GM23248 (cell line): ENCODE measurements at places on chromosomes 11 and 22. TPM values are rescaled to one million over a fixed set of nuclear protein-coding genes. Genes with fewer than 3 reads are reported as not detected.

Gene GRAP2
- total RNA-seq, result not detected in 2 replicates

DNA sequence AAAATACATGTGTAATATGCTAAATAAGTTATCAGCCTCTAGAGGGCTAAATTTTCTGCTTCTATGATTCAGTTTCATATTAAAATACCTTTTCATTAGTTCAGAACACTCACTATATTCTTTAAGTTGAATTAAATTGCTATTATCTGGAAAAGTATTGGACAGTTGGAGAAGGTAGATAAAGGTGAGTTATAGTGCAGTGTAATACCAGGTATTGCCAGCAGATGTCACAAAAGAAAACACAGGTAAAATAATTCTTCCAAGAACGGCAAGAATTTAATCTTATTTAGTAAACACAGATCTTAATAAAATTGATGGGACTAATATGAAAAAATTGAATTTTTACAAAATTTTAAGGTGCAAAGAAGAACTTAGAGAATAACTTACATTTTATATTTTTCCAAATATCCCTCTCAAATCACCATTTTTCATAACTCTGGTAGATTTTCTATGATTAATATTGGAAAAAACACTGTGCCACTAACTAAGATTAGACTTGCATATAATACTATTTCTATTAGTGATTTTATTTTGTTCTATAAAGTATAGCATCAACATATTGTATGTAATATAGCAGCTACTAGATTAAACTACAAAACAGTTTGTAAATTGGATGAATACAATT is 1.7 kb upstream of the LRRC4C start:
- peak; percentile 13 for DNase-seq

Gene ARHGAP32
- 4.7 and 5.5 TPM in 2 replicates for total RNA-seq

Gene H19
- 0.25 and 2.2 TPM in 2 replicates for total RNA-seq

GRCh38 chr11:18698341-18699268 is at the start of gene TMEM86A:
Gene TMEM86A, plus strand, starts transcription at chr11:18698779. Its CDS starts 108 bp downstream, at chr11:18698887.
- DNase-seq, result peak; percentile 94

GRCh38 chr11:43419460-43419859 is 60.7 kb downstream of the TTC17 start:
- peak; percentile 59 for DNase-seq

Gene PGR
- total RNA-seq, result not detected in 2 replicates

- DNase-seq, result peak; percentile 3
Measured at GRCh38 chr11:26285608-26286007, 46.3 kb upstream of the ANO3 start.

- no peak for DNase-seq
Measured at GRCh38 chr22:24599514-24599913, 3.5 kb upstream of the GGT1 start.

DNA sequence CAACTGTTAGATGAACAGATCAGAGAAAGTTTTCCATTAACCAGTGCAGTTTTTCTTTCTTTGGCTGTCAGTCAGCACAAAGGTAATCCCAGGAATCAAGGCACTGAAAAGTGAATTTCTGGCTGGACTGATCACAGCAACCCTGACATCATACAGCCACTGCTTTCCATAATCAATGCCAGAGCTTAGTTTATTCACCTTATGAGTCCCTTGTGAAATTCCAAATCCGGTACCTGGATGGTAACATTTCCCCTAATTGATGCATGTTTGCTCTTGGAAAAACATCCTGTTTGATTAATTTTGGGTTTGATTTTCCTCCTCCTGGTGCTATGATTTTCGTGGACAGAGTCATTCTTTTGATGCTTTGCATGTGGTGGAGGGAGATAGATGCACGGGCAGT is 319.8 kb downstream of the INSC start:
- DNase-seq, result no peak

Gene PLEKHA7
- total RNA-seq, result 0.43 TPM in 1 of 2 replicates, not detected in the other

DNA sequence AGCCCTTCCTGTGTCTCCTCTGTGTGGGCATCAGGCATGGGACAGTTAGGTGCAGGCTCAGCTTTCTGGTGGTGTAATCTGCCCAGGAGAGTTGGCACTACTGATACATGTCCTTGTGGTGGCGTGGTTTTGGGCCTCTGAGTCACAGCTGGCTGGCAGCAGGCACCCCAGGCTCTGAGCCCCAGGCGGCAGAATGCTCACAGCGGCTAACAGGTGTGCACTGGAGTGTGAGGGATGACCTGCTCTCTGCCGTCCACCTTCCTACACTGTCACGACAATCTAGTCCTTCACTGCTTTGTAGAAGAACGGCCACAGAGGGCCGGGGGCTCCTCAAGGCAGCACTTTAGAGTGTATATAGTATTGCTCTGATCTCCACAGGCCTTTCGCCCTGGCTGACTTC is 100.3 kb upstream of the PITPNB start:
- peak; percentile 67 for DNase-seq

DNA sequence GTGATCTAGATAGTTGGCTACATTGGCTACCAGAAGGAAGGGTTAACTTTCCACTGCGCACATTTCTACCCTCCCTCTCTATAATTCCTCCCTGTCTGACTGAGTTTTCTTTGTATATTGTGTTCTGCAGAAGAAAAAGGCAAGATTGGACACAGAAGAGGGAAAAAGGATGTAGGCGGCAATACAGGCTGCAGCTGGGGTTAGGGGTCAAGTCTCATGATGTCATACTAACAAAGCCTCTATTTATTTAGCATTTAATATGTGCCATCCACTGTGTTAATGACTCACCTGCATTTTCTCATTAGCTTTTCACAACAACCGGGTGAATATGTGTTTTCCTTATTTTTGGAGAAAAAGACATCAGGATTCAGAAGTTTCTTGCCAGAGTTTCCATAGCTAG is 2.0 kb downstream of the FAM83F start:
- DNase-seq, result no peak

GRCh38 chr11:60631944-60632343 is 67.5 kb upstream of the MS4A8 start:
- DNase-seq, result no peak

DNA sequence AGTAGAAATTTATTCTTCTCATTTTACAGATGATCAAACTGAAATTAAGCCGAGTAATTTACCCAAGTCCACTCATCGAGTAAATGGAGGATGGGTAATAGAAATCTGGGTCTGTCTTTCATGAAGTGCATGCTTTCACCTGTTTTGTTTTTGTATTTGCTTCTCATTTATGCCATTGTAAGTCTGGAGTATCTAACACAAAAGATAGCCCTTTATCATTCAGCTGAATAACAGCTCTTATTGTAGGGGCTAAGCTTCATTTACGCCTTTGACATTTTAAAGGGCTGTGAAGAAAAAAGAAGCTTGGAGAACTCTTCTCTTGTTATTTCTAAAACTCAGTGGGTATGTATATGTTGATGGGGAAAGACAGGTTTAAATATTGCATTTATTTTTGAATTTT is 1196.2 kb upstream of the TENM4 start:
- DNase-seq, result no peak

DNA sequence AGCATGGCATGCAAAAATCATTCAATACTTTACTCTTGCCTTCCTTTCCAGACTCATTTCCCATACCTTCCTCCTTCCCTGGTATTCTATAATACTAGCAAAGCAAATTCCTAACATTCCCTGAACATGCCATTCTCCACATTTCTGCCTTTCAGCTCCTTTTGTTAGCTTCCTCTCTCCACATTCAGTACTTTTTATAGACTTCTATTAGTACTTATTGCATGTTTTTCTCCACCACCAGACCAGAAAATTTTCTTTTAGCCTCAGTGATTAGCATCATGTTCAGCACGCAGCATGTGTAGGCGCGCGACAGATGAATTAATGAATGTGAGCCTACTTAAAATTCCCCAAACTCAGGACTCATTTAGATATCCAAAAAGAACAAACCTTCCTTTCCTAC is 935.3 kb downstream of the DLG2 start:
- no peak for DNase-seq

DNA sequence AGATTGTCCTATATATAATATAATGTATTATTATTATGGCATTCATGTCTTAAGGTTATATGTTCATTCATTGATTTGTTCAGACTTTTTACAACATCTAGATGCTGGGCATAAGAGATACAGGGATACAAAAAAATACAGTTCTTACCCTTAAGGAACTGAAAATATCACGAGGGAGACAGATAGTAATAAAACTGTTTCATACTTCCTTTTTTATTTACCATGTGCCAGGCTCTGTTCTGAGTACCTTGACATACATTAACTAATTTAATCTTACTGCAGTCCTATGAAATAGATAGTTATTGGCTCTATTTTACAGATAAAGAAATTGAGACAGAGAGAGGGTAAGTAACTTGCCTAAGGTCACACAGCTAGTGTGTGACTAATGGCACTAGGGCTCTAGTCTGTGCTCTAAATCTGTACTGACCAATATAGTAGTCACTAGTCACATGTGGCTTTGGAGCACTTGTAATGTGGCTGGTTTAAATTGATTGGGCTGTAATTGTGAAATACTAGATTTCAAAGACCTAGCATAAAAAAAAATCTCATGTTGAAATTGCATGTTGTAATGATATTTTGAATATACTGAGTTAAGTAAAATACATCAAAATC is 21.3 kb downstream of the TRIM44 start:
- peak; percentile 58 for DNase-seq

Gene MYBPC3
- total RNA-seq, result not detected in 2 replicates

DNA sequence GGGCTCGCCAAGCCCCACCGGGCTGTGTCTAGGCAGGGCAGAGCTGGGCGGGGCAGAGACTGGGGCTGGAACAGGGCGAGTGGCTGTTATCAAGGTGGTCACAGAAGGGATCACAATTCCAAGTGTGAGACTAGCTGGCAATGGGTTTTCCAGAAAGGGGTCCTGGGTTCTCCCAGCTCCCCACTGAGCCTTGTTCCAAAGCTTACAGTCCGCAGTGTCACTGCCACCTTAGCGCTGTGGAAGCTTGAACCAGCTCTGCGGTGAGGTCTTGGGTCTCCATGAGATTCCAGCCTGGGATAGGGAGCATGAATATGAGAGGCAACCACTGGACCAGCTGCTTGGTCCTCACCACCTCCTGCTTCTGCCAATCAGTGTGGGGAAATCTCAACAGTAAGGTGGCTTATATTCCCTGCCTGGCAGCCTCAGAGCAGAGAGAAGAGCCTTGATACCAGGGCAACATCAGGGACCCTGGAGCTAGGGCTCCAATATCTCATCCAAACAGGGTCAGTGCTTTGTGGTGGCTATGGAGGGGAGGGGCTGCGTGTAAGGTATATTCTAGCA is 831 bp downstream of the CD44 start:
- DNase-seq, result peak; percentile 51

- DNase-seq, result no peak
Measured at GRCh38 chr11:23859087-23859486, 637.8 kb upstream of the LUZP2 start.

Gene GUCY1A2
- 0.54 and 1.6 TPM in 2 replicates for total RNA-seq

DNA sequence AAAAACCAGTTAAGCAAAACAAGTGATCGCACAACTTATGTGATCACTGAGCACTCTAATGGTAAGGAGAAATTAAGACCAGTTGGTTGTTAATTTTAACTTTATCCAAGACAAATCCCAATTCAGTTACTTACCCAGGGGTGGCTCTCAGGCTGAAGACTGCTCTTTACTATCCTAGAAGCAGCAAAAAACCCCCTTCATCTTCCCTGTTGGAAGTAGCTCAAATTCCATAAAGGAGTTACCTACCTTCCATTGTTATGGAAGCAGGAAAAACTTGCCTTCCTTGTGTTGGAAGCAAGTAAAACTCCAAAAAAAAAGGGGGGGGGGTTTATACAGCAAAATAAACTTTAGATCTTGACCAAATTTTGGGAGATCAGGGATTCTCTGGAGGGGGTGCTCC is 5.2 kb upstream of the MRPL16 start:
- no peak for DNase-seq

- DNase-seq, result no peak
Measured at GRCh38 chr11:107482234-107482633, 24.6 kb upstream of the CWF19L2 start.

DNA sequence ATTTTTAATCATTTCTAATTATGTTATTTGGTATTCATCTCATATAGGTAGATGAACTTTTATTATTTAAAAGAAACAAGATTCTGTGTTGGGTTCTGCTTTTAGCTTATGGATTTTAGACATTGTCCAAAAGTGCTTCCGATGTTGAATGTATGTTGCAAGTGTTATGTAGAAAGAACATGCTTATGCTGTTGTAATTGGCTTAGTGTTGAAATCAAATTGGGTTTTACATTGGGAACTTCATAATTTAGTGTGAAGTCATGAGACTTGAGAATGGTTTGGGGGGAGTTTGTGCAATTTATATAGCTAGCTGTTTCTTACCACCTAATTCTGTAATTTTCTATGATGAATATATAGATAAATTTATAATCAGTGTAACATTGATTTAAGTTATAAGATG is 3.6 kb downstream of the MTMR3 start:
- DNase-seq, result no peak

DNA sequence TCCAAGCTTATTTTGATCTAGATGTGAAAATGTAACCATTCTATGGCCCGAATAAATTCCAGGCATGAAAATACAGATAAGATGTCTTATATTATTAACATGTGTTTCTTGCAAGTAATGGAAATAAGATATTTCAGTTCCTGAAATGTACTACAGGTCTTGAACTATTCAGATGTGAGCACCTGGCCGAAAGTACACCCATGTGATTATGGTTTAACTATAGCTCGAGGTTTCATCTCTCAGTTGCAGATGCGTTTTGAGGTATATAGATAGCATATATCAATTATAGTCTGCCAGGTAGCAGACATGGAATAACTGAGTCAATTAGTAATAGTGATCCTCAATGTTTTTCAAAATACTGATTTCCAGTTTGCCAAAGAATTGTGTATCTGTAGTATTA is 68.3 kb downstream of the DDIAS start:
- no peak for DNase-seq

- no peak for DNase-seq
Measured at GRCh38 chr22:49207008-49208003, 620.4 kb downstream of the BRD1 start.

Gene PRSS23
- total RNA-seq, result 213 and 217 TPM in 2 replicates

DNA sequence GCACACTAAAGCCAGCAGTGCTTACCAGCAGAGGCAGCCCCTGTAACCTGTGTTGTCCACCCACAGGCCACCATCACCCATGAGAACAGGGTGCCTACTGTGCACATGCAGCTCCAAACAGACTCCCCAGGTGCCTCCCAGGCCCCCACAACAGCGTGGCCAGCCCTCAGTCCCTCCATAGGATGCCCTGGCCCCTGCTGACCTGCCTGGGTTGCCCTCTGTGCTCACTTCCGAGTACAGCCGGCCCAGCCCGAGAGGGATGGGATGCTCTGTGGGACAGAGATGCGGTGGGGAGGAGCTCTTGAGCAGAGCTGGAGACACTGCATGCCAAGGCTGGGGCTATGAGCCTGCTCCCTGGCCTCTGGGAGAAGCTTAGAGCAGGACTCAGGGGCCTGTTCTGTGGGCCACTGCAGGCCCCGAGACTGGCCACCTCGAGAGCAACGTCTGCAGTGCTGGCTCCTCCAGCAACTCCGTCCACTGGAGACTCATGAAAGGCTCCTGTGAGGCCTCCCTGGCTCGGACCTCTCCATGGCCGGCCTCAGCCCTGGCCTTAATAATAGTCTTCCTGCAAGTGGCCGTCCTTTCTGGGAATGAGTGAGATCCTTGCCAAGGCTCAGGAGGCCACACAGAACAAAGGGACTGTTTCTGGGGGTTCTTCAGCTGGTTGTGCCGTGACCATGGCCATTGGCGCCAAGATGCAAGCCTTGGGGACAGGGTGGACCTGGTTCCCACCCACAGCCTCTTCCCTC is 27.0 kb downstream of the FADS2 start:
- no peak for DNase-seq

- DNase-seq, result no peak
Measured at GRCh38 chr11:37333345-37333744, 735.3 kb upstream of the RAG2 start.
